NCI-H1436 treated with DMSO at 0.1 percent for 48 hours (cell line): ENCODE measurements at places on chromosomes 5 and 9.

GRCh38 chr5:93360436-93361088 is 220.5 kb downstream of the NR2F1-AS1 start:
- DNase-seq = no peak

DNA sequence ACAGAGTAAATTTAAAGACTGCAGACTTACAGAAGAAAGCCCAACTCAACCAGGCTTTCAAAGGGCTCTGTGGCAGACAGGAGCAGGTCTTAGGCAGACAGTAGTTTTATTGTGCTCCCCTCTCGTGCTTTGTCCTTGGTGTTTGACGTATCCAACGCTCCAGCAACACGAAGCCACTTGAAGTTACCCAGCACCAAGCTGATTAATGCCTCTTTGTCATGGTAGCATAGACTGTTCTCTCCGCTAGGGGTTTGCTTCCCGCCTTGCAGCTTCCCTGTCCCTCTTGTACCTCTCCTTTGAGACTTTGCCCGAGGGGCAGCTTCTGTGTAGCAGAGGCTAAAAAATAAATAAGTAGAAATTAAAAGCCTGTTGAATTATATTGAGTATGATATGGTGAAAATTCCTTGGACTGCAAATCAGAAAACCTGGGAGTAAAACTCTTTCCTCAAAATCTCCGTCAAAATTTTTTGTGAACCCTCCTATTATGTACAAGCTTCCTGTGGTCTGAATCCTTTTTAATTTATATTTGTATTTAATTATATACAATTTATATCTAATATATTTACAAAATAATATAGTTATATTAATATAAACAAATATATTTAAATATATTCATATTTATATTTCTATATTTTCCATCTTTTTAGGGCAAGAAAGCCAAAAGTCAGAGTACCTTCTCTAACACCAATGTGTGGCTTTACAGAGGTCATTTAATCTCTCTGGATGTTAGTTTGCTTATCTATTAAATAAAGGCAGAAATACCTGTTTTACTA is 405.4 kb downstream of the DMAC1 start:
- no peak for DNase-seq

DNA sequence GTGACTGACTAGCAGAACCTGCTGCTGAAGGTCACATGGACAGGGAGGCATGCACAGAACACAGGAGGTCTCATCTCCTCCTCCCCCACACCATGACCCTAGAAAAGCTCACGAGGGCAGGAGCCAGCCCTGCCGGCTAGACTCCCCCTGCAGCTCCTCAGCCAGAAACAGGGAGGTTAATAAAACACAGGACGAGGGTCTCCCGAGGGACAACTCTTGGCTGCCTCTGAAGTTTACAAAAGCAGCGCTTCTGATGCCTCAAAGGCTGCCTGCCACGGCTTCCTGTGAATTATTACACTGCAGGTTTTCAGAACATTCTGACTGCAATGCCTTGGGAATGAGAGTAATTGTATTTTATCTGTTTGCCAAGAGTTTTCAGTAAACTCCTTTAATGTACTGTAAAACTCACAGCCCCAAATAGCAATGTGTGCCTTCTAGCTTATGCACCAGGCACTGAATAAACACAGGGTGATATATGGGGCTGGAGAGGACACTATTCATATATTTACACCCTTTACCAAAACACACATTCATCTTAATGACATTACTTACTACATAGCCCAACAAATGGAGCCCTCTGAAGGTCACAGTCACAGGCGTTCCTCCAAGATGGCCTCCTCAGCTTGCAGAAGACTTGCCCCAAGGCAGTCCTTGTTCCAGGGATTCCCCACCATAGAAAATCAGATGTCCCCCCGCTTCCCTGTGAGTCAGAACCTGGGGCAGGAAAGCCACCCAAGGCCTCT is 83.7 kb downstream of the C5orf15 start:
- no peak for DNase-seq

DNA sequence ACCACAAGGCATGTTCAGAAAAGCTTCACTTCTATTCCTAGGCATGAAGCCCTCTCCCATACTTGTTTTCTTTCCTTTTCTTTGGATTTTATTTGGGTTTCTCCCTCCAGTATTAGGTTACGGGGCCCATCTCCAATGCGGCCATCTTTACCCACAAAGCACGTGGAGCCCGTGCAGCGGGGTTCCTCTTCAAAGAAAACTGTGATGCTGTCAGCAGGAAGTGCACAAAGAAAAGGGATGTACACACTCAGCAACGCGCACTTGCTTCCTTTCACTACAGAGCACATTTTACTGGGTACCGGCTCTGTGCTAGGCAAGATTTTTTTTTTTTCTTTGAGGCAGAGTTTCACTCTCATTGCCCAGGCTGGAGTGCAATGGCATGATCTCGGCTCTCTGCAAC is 106.6 kb downstream of the COL23A1 start:
- DNase-seq = no peak

GRCh38 chr9:17928768-17929167 is 349.9 kb downstream of the SH3GL2 start:
- no peak for DNase-seq
